ENCODE measurements at places on chromosomes 6 and 20.
A peak's percentile ranks its signal among the peaks of the same experiment; 100 is the strongest.

DNA sequence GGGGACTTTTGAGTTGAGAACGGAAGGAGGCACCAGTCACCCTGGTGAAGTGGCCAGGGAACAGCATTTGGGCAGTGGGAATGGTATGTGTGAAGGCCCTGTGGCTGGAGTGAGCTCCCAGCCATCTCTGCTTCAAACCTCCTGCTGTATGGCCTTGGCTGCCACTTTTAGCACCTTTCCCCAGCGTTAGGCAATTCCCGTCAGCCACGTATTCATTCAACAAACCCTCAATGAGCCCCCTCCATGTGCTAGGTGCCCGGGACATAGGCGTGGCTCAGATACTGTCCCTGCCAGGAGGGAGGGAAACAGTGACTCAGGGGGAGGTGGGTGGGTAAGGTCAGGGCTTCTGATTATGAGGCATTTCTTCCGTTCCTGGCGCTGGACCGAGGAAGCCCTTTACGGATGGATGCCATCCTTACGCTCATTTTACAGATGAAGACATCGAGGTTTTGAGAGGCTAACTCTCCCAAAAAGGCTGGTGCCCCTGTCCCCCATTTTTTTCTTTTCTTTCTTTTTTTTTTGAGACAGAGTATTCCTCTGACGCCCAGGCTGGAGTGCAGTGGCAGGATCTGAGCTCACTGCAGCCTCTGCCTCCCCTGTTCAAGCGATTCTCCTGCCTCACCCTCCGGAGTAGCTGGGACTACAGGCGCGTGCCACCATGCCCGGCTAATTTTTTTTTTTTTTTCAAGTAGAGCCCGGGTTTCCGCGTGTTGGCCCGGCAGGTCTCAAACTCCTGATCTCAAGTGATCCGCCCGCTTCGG lies 37.5 kb downstream of the SRC start:
- no peak for DNase-seq

DNA sequence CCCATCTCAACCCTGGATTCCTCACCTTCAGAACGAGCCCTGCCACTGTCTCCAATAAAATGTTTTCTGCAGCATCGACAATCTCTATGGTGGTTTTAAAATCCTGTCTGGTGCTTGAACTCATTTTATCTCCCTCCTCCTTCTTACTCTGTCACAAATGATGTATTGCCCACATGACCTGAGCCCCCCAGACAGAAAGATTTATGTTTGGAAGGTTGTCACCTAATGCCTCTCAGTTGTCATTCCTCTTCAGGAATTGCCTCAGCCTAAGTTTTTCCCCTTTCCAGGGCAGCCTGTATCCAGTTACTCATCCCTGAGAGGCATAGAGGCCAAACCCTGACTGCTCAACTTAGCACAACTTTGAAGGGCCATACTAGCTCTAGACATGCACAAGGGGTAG lies 9.2 kb downstream of the GPX5 start:
- DNase-seq: no peak

DNA sequence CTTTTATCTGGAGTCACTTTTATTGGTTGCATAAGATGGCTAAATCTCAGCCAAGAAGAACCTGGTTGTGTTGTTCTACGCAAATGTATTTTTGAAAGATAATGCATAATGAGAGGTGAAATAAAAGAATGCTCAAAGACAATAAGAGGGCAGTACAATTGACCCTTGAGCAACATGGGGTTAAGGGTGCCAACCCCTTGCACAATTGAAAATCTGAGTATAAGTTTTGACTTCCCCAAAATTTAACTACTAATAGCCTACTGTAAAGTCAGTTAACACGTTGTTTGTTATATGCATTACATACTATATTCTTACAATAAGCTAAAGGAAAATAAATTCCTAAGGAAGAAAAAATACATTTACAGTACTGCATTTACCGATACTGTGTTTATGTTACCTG lies 5.9 kb downstream of the RNF146 start:
- DNase-seq: no peak

DNA sequence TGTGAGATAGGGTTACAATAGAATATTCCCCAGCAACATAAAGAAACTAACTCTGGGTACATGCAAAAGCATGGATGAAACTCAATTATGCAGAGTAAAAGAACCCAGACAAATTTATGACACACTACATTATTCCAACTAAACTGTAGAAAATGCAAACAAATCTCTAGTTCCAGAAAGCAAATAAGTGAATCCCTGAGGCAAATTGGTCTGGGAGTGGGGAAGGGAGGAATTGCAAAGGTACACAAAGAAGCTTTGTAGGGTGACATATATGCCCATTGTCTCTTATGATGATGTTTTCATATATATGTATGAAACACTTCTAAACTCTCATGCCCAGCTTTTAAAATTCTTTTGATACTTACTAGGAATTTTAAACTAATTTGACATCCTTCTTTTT lies 266.0 kb downstream of the CDKAL1 start:
- no peak for DNase-seq

GRCh38 chr6:134373282-134373922 lies 55.5 kb upstream of the SGK1 start:
- peak; percentile 2 for DNase-seq

GRCh38 chr6:37277001-37277409 lies 19.1 kb upstream of the TMEM217 start:
- no peak for DNase-seq

DNA sequence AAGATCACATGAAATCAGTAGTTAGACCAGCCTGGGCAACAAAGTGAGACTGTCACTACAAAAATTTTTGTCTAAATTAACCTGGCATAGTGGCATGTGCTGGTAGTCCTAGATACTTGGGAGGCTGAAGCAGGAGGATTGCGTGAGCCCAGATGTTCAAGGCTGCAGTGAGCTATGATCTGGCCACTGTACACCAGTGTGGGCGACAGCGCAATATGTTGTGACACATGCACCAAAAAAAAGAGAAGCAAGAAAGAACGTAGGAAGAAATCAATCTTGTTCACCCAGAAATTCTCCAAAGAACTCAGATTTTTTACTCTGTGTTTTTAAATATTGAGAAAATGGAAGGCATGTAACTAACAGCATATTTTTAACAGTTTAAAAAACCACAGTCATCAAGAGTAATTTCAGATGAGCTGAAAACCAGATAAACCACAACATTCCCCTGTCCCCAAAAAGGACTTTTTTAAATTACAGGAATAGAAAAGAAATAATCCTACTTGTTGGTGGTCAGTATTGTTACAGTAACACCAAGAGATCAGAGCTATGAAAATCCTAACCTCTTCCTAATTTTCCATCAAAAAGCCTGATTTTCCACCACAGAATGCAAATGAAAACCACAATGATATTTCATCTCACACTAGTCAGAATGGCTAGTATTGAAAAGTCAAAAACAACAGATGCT lies 240.2 kb downstream of the KHDC1L start:
- no peak for DNase-seq

DNA sequence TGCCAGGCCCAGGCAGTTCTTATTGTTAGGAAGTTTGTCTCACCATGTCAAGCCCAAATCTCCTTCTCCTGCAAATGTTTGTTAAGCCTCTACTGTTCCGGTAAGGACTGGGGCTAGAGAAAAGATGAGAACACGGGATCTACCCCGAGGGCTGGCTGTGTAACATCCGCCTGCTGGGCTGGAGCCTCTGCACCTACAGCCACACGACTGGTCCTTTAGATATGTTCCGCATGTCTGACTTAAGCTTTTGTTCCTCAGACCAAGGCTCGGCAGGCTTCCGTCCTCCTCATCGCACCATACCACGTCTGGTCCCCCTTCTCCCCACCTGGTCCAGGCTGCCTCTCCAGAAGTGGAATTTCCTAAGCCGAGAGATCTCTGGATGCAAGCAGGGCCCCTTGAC lies 2.6 kb downstream of the GHRH start:
- no peak for DNase-seq

- peak; percentile 41 for DNase-seq
Observed at GRCh38 chr6:107185391-107185970, 70.2 kb upstream of the BEND3 start.

GRCh38 chr6:71887006-71887743 lies 825 bp downstream of the RIMS1 start:
- no peak for DNase-seq

- no peak for DNase-seq
Observed at GRCh38 chr6:56916849-56917551, 37.9 kb upstream of the BEND6 start.

GRCh38 chr20:62678553-62678952 lies 30.1 kb upstream of the NTSR1 start:
- no peak for DNase-seq

GRCh38 chr6:131379948-131380347 lies 193.1 kb upstream of the ARG1 start:
- DNase-seq: no peak

DNA sequence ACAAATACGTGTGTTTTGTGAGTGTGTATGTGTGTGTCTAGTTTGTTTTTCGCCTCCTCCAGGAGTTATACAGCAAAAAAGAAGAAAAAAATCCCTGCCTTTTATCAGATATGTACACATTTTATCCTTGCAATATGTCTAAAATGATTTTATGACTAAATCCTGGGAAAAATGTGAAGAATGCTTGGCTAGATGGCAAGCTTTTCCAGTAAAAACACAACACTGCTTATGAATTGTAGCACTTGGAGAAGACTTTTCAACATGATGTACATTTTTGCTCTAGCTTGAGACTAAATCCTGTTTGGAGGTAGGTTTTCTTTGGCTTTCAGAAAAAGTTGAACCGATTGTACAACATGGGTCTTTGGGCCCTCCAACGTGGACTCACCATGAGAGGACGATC lies 160.2 kb downstream of the GMPR start:
- DNase-seq: no peak

GRCh38 chr20:40317156-40317790 lies 371.8 kb downstream of the MAFB start:
- no peak for DNase-seq

GRCh38 chr20:57980506-57980905 lies 247.9 kb downstream of the ANKRD60 start:
- no peak for DNase-seq

- DNase-seq: peak; percentile 68
Observed at GRCh38 chr20:33675136-33675959, 1.1 kb upstream of the NECAB3 start.

DNA sequence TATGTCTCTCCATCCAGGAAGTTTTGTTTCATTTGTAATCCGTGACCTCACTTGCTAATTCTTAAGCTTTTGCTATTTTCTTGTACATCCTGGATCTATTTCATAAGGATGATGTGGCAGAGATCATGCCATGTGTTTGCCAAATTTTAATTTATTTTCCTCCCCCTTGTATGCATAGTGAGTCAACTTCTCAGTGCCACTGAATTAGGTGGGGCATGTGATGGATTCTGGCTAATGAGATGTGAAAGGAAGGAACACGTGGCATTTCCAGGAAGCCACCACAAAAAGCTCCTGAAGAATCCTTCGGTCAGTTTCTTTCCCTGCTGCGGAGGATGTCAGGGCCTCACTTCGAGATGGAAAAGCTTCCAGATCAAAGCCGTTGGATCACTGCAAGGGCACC lies 86.2 kb upstream of the PRL start:
- no peak for DNase-seq

DNA sequence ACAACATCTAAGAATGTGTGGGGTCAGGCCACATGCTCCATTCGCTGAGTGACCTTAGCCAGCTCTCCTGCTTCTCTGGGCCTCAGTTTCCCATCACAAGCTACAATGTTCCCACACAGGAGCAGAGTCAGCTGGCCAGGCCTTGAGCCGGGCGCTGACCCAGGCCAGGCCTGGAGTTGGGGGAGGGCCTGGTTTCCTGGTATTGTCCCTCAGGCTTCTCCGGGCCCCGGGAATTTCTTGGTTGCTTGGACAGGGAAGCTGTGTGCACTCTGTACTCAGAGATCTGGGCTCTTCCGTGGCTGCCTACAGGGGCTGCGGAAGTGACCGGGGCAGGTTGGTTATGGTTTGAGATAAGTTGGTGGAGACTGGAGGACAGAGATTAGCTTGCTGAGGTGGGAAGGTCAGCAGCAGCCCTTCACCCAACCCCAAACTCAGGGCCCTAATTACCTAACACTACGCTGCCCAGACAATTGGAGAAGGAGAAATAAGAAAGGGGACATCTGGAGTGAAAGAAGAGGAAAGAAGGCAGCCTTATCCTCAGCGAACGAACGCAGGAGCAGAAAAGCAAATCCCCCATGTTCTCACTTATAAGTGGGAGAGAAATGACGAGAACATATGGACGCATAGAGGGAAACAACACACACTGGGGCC lies 6.2 kb downstream of the TGM2 start:
- DNase-seq: no peak

GRCh38 chr20:44540834-44541233 lies 19.0 kb upstream of the SERINC3 start:
- no peak for DNase-seq

DNA sequence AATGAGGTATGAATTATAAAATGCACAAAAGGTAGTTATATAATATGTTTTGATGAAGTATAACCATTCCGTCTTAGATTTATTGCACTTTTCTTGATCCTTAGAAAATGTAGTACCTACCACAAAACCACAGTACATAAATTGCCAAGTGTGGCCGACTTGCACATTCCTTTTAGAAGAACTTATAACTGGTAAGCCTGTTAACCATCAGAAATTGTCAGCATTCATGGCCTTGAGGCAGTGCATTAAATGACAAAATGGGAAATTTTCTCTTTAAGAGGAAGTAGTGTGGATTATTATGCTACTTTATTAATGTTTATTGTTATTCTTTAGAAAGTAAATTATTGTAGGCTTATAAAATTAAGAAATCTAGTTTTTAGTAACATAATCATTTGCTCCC lies 29.6 kb downstream of the TAB2 start:
- DNase-seq: no peak

GRCh38 chr6:132648356-132648755 lies 10.6 kb downstream of the TAAR1 start:
- DNase-seq: peak; percentile 58

DNA sequence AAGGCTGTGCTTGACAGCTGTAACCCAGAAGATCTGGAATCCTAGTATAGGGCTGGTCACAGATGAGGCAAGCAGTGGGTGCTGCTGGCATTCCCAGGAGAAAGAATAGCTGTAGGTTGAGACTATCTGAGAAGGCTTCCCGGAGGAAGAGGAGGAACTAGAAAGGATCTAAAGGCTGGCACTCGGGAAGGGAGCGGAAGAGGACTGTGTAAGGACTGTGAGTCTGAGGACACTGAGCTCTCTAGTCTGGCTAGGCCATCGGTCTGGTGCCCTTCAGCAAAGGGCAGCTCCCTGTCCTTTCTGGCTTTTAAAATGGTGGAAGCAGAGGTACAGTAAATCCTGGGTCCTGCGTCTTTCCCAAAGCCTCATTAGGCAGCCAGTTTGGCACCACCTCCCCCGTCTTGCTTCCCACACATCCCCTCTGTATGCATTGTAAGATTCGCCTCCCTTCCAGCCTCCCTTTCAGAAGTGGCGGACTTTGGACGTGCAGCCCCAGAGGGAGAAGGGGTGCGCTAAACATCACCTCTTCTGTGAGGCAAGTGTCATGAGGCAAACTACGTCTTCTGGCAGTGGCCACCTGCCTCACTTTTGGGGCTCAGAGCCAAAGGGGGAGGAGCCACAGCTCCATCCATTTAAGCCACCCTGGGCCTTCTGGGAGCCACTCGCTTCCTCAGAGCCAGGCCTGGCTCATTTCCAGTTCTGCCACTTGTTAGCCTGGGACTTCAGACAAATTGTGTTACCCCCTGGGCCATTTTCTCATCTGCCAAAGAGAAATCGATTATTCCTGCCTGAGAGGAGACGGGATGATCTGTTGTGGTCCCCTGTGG lies 8.6 kb downstream of the SNPH start:
- DNase-seq: peak; percentile 33

- DNase-seq: no peak
Observed at GRCh38 chr20:34956751-34957472, 1.2 kb downstream of the MYH7B start.

- DNase-seq: no peak
Observed at GRCh38 chr6:146594495-146594894, 4.3 kb upstream of the ADGB start.
